ENCODE measurements at places on chromosomes 12 and 14. TPM values are rescaled to one million over a fixed set of nuclear protein-coding genes. Genes with fewer than 3 reads are reported as not detected.
A peak's percentile ranks its signal among the peaks of the same experiment; 100 is the strongest.

RBP5 gene
- polyA plus RNA-seq = 93.2 TPM

PDE6H gene
- polyA plus RNA-seq = not detected

NRIP2 gene
- polyA plus RNA-seq = 2.6 TPM

DNA sequence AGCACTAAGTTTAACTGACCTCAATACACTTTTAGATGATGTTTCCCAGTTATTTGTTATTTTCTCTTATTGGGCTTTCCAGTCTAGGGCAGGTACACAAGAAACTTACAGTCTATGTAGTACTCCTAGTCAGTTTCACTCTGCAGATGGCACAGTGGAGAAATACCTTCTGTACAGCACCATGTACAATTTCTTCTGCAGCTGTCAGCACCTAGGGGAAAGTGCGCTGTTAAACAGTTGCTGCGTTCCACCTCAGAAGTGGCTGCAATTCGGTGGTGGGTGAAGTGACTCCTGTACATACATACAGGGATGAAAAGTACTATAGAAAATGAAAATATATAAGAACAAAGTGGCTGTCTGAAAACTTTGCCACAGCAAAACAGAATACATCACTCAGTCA is 48.3 kb downstream of the NOVA1 start:
- DNase-seq = no peak

DNA sequence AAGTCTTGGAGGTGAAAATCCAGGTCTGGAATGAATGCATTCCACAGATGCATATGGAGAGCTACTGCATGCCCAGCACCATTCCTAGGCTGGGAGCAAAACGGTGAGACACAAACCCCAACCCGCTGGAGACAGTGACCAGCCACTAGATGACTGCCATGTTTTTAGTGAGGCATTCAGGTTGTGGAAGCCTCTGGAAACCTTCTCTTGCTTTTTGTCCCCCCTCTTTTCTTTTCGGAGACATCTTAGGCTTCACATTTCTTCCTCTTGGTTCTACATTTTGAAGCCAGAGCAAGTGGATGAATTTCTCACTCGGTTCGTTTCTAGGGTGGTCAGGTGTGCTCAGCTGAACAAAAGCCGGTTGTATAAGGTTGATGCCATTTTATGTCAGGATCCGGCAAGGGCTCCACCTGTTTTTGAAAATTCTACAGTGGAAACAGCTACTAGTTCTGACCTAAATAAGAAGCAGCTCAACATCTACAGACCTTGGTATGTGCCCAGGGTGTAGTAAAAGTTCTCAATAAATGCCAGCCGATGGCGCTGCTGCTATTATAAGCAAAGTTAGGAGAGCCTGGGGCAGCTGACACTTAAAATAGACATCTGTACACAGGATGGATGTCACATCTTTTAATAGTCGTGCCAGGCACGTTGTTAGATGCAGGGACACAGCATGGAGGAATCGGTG is 1.8 kb upstream of the ZNF839 start:
- DNase-seq = peak; percentile 36

DNA sequence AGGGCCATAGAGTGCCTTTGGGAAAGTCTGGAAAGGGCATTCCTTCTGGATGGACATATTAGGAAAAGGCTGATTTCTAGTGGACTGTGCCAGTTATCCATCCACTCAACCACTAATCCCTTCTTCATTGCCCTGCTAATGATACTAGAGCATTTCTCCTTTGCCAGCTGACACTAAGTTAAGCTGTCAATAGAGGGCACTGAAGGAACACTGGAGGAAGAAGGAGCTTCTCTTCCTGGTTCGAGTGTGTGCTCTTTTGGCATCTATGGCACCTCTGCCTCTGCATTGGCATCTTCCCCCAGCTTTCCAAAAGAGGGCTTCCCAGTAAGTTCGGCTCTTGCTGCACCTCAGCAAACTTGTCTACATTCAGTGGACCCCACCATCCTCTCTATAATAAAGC is 165.4 kb downstream of the DERA start:
- no peak for DNase-seq

- DNase-seq = no peak
Observed at GRCh38 chr14:68384335-68384734, 408.5 kb downstream of the ZFP36L1 start.

DNA sequence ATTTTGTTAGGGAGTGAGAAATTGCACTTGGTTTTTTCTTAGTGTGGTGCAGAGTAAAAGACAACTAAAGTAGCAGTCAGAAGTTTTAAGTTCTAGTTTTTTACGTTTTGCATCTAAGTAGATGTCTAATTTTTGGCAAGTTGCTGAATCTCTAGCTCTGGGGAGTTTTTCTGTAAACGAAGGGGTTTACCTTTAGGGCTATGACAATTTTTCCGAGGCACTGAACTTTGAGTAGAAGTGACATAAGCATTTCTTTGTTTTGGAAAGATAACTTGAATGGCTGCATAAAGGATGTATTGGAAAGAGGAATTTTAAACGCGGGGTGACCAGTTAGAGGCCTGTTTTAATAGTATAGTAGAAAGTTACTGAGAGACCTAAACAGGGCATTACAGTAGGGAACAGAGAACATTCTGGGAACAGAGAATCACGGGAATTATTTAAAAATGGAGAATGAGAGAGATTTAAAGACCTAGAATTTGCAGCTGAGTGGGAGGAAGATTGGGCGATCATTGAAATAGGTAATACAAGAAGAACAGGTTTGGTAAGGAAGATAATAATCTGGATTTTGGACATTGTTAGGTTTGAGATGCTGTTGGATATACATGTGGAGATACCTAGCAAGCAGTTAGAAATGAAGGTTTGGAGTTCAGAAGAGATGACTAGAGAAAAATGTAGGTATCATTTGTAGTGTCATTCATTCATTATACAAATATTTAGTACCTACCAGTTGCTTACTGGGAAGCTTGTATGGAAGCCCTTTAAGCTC is 1.2 kb downstream of the ZNF410 start:
- DNase-seq = no peak

DNA sequence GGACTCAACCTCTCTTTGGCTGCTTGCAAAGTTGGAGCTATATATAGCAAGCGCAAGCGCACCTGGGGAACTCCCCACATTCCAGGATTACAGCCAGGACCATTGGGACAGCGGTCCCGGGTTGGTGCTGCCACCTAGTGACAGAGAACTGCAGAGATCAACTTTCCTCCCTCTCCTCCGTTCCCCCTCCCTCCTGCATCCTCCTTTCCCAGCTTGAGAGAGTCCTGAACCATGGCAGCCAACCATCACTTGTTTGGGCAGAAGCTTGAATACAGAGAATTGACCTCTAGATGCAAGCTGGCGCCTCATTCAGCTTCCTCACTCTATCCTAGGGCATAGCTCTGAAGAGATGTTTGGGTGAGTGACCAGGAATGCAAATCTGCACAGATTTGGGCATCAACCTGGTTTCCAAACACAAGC is 17.4 kb upstream of the FLVCR2 start:
- DNase-seq = peak; percentile 87

DNA sequence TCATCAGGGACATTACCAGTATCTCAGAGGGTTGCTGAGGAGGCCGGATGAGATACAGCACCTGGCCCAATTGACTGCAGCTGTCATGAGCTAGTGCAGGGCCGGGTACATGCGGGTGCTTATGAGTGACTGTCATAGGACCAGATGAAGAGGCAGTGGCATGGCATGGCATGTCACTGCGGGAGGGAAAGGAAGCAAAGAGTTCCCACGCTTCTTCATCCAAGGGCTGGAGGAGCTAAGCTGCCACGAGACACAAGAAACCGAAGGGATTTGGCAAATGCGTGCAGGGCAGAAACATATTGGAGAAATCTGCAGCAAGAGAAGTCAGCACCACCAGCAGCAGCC is 10.7 kb upstream of the GPX2 start:
- DNase-seq = no peak

DNA sequence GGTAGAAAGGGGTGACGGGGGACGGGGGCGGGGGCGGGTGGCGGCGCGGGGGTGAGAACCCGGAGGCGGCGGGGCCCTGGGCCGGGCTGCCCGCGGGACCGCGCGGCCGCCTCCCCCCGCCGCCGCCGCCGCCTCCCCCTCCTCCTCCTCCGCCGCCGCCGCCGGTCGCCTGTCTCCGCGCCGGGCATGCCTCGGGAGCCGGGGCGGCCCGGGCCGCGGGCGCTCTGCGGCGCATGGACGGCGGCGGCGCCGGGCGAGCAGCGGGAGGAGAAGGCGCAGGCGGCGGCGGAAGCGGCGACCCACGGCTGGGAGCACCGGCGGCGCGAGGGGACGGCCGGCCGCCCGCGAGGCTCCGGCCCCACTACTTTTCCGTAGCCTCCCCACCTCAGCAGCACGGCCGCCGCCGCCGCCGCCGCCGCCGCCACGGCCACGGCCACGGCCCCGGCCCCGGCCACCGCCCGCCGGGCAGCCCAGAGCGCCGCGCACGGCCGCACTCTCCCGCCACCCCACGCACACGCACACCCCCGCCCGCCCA is at the start of gene NPAS3:
Gene NPAS3, plus strand, starts transcription at position 161 of the 535 bp plus-strand sequence.
- no peak for DNase-seq

DNA sequence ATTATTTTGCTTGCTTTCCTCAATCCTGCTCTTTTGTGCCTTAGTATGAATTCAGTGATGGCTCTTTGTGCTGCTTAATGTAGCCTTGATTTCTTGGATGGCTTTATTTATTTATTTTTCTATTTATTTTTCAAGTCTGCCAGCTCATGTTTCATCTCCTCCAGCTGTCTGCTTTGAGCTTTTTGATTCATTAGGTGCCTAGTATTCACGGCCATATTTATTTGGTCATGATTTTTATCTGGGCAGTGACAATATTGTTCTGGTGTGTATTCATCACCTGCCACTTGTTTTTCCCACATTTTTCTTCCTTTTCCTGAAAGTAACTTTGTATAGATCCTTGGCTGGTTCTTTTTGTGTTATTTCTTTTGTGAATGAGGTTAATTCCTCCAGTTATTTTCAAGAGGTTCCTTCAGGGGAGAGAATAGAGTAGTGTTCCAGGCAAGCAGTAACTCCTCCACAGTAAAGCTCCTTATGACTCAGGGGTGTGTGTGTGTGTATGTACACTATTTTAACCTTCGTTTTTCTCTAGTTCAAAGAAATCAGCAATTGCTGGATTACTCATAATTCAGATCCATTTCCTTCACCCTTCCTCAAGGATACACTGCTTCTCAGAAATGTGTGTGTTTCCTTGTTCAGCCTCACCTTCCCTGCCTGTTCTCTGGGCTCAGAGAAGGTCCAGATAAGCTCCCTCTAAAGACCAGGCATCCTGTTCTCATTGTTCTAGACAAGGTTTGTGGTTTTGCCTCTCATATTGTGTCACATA is 51.6 kb upstream of the PMCH start:
- no peak for DNase-seq

Measured in spleen (tissue), 13 donors.